ENCODE measurements at places on chromosomes 4 and X.

DNA sequence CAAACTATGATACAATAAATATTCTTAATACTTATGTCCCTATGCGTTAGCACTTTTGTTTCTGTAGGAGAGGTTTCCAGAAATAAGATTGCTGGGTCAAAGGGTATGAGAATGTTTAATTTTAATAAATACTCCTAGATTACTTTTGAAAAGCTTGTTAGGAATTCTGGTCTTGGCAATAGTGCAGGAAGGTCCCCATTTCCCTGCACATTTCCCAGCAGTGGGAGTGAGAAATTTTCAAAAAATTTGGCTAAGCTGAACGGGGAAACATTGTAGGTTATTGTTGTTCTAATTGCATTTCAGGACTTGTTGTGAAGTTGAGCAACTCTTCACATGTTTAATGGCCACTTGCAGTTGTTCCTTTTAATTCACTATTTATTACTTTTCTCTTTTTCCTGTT lies 27.1 kb downstream of the IGFBP7 start:
- no peak for DNase-seq

- DNase-seq: no peak
Observed at GRCh38 chrX:36974911-36975310, 33.3 kb upstream of the FAM47C start.

GRCh38 chr4:157983300-157983699 lies 189.5 kb downstream of the GASK1B start:
- no peak for DNase-seq

DNA sequence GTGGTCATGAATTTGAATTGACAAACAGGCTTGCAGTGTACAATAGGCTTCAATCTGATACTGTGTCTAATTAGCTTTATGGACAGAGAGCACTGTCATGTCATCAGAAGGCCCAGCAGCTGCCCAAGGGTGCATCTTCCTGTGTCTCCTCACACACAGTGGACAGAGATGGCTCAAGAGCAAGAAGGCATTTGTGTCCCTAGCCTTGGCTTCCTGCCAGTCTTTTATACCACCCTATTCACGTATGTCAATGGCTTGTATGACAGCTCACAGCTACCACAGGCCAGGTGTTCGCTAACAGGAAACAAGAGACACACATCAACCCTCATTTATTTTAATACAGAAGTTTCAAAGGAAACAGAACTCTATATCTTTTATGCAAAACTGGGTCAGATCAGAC lies 874.0 kb upstream of the AGA start:
- no peak for DNase-seq
